ENCODE measurements at places on chromosomes 16 and 17.

GRCh38 chr16:67865318-67865717 lies 7.5 kb upstream of the EDC4 start:
- no peak for DNase-seq

DNA sequence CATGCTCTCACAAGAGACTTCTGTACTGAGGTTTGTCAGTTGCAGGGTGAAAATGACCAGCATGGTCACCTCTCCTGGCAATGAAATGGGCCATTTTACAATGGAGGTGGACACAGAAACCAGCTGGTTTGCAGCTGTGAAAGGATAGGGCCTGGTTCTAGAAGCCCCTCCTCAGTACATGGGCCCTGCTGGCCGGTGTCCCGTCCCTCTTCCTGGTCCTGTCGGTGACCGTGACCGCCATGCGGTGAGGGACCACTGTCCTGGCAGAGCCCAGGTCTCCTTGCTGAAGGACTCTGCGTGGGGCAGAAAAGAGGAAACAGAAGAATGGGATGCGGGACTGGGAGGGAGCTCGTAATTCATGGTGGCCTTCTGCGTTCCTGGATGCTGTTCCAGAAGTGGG lies 76.0 kb upstream of the ZNF423 start:
- no peak for DNase-seq

DNA sequence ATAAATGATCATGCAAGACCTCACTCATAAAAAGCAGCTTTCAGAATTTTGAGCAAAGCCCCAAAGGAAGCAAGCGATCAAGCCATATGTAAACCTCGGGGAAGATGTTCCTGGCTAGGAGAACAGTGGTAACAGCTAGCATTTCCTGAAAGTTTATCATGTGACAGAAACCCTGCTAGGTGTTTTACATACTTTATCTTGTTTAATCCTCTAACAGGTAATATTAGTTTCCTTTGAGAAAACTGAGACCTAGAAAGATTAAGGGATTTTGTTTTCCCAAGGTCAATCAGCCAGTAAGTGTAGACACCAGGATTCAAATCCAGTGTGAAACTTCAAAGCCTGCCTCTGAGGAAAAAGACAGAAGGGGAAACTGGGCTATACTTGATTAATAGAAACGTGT lies 362.4 kb upstream of the MAF start:
- DNase-seq, result no peak

DNA sequence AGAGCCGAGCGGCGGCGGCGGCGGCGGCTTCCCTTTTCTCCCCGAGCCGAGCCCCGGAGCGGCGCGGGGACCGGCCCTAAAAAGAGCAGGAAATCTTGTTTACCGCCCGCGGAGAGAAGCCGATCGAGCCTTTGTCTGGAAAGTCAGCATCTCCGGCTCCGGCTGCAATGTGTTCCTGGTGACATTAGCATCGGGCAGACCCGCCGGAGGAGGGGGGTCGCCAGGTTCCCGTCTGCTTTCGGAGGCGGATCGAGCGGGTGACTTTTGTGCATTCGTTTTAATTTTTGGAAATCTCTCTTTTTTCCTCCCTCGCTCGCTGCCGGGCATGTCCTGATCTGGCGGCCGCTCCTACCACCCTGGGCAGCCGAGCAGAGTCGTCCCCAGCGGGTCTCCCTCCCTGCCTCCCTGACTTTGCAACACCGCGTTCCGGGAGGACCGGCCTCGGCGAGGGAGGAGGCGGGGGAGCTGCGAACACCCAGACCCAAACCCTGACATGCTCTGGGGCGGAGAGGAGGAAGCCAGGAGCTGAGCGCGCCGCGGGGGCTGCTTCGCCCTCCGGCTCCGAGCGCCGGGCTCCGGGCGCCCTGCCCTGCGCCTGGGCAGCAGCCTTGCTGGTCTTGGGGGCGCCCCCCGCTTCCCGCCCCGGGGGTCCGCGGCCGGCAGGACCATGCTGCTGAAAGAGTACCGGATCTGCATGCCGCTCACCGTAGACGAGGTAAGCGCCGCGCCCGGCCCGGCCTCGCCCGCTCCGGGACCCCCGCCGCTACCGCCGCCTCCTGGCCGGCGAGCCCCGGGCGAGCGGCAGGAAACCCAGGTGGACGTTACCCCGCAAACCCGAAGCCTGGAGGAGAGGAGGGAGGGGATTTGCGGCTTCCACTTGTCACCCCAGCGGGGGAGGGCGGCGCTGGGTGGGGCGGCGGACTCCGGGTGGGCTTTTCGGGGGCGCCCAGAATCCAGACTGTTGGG lies 690 bp downstream of the PITPNC1 start:
- peak; percentile 28 for DNase-seq

DNA sequence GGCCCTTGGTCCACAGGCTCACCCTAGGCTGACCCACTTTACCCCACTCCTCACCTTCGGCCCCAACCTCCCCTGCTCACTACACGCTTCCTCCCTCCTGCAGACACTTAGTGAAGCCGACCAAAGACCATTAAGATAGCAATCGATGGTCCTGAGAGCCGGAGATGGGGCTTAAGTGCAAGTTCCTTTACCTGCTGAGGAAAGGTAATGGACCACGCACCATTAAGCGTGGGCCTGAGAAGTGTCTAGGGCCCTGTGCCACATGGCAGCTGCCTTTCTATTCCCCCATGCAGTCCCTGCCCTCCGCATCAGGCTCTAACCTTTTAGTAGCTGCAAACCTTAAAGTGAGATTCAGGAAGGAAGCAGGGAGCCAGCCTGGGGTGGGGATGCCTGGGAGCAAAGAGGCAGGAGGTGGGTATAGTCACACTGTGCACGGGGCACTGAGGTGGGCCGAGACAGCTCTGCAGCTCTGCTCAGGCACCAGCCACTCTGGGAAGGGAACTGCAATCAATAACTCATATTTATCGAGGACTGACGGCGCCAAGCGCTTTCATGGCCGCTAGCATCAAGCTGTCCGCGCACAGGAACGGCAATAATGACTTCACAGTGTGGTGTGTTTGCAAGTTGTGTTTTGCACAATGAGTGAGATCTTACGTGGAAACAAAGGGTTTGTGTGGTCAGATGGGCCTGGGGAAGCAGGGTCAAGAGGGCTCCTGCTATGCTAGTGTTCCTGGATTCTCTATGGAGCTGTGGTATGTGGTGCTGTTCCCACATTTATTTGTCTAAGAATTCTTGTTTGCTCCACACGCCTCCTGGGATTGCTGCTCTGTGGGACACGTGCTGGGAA lies 84.9 kb upstream of the CDC42EP4 start:
- DNase-seq, result no peak

- peak; percentile 42 for DNase-seq
Observed at GRCh38 chr16:67447508-67448076, 16.7 kb downstream of the HSD11B2 start.

DNA sequence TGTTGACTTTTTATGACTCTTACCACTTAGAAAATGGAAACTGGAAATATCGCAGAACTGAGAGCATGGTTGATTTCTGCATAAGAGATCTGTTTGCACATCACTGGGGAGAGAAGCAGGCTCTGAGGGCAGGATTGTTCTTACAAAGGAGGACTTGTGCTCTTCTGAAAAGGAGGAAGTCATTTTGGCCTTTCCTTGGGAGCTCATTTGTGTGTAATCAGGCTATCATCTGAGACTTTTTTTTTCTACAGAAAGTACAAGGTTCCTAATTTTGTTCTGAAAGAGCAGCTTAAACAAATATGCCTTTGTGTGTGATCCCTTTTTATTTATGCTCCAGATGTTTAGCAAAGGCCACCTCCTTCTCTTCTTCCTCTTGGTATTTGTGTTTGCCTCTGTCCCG lies 145.7 kb upstream of the CACNG5 start:
- DNase-seq, result no peak

DNA sequence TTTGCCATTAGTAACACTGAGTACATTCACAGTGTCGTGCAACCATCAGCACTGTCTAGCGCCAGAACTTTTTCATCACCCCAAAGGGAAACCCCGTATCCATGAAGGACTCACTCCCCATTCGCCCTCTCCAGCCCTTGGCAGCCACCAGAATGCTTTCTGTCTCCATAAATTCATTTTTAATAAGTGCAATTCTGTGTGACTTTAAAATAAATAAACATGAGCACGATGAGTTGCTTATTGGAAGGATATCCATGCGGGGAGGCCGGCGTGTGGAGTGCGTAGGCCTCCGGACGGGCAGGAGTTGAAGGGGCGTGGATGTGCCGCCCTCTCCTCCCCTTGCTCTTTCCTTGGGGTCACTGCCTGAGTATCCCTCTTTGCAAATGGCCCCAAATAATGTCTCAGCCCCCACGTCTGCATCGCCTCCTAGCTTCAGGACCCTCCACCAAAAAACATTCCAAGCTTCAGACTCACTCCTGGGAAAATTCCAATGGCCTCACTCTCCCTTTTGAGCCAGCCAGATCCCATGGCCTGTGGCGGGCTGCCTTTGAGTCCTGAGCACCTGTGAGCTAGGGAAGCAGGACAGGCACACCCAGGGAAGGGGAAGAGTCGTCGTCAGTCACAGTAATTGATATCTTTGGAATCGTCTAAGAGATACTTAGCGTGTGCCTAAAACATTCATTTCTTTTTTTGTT lies 306.3 kb downstream of the SEC14L1 start:
- no peak for DNase-seq

DNA sequence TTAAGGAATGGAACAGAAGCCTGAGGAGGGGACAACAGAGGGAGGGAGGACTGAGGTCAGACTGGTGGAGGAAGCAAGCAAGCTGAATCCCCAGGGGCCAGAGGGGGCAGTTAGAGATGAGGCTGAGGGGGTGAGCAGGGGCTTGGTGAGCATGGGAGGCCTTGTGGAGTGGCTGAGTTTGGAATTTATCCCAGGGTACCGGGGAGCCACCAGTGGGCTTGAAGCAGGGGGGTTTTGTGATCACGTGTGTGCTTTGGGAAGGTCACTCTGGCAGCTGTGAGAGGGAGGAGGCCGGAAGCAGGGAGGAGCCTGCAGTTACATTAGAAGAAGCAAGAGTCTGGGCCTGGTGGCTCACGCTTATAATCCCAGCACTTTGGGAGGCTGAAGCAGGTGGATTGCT lies 9.8 kb upstream of the CTCF start:
- DNase-seq, result no peak

GRCh38 chr16:67312719-67313118 lies 13.8 kb downstream of the KCTD19 start:
- DNase-seq, result no peak

GRCh38 chr16:85491798-85492294 lies 121.3 kb upstream of the GSE1 start:
- no peak for DNase-seq

- no peak for DNase-seq
Observed at GRCh38 chr16:79361132-79361751, 239.3 kb downstream of the MAF start.

DNA sequence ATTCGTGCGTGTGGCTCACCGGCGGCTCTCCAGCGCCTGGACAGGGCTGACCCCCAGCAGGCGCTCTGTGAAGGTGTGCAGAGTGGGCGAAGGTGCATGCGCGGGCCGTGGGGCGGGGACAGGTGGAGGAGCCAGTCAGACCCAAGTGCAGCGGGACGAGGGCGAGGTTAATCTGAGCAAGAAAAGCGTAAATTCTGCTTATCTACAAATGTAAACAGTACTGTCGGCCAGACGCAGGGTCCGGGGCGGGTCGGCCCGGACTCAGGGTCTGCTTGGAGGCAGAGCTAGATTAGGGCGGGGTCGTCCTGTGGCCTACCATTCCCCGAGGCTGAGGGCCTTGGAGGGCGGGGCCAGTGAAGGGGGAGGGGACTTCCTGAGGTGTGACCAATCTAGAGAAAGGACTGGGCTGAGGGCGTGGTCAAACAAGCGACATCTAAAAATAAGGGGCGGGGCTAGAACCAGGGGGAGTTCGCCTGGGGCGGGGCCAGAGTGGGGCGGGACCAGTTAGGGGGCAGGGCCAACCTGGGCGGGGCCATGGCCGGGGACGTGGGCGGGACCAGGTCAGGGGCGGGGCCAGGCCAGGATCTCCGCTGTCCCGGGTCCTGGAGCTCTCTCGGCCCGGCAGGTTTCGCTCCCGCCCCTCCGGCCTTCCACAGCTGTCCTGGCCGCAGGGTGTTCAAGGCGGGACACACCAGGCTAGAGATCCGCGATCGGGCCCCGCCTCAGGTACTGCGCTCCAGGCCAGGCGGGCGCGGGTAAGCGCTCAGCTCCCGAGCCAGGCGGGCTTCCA lies at the start of gene SEC14L5:
Gene SEC14L5, plus strand, starts transcription at position 611 of the 790 bp plus-strand sequence. CDS start 994 bp downstream, outside the sequence.
- peak; percentile 71 for DNase-seq

GRCh38 chr17:61477204-61477834 lies 25.1 kb downstream of the TBX4 start:
- DNase-seq, result no peak

DNA sequence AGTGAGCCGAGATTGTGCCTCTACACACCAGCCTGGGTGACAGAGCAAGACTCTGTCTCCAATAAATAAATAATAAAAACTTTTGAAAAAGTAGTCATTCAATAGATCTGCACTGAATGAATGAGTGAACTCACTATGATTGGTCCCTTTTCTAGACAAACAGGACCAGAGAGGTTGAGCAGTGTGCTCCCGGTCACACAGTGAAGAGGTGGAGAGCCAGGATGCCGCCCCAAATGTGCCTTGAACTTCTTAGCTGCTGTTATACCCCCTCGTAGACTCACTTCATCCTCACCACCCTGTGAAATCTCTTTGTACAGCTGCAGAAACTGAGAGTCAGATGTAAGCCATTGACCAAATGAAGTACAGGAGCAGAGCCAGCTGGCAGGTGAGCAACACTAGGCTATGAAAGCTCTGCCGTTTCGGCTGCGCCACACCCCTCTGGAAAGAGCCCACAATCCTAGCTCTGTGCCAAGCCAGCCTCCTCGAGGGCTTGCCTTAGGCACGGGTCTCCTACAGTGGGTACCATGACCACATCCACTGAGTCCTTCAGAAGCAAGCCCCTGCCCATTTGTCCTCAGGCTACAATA lies 7.8 kb upstream of the KIAA0513 start:
- DNase-seq, result no peak

GRCh38 chr17:18859256-18859655 lies 1.3 kb downstream of the PRPSAP2 start:
- no peak for DNase-seq

- DNase-seq, result no peak
Observed at GRCh38 chr17:33674685-33675084, 381.6 kb upstream of the ASIC2 start.

DNA sequence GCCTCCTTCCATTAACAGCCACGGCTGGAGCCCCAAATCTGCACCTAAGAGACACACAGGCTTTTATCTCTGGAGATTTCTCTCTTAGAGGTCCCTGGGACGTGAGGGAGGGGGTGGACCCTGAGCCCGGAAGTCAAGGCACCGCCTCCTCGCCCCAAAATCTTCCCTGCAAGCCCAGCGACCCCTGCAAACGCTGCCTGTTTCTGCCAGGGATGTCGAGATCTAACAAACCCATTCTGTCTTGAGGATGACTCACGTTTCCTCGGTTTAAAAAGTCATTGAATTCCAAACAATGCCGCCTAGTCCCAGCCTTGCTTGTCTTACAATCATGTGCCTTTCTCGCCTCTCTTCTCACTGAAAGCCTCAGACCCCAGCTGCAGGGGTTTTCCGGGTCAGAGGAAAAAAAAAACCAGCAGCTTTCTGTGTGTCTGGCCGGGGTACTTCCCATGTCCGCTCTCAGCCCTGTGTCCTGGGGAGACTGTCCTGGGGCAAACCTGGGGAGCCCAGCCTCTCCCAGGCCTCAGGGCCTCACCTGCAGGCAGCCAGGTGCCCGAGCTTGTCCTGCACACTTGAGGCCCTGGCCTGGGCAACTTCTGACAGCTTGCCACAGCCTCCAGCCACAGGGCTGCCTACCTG lies 15.4 kb downstream of the ARL2BP start:
- DNase-seq, result no peak
